CD8-positive, alpha-beta memory T cell (primary cell): ENCODE measurements at places on chromosomes 1 and 21. TPM values are rescaled to one million over a fixed set of nuclear protein-coding genes. Genes with fewer than 3 reads are reported as not detected.
A peak's percentile ranks its signal among the peaks of the same experiment; 100 is the strongest.

The EDARADD gene
- 23.3 TPM for total RNA-seq

The NENF gene
- 47.9 TPM for total RNA-seq

The RBM8A gene
- total RNA-seq: 397 TPM

The SLC45A1 gene
- total RNA-seq: 0.31 TPM

The SFN gene
- total RNA-seq: not detected

The CDA gene
- total RNA-seq: not detected

- H3K27ac ChIP-seq: no peak overlapping the region
- no peak for DNase-seq
- H3K4me1 ChIP-seq: no peaks in the 10 kb centered on the region
- no peak overlapping the region for H3K4me3 ChIP-seq
- no peaks in the 10 kb centered on the region for H3K27me3 ChIP-seq
Observed at GRCh38 chr1:189524501-189524900, 953.2 kb downstream of the BRINP3 start.

GRCh38 chr1:29688471-29689365, 452.4 kb downstream of the PTPRU start:
- no peak for DNase-seq
- no peaks in the 10 kb centered on the region for H3K27me3 ChIP-seq
- H3K4me1 ChIP-seq: no peaks in the 10 kb centered on the region
- no peak overlapping the region for H3K27ac ChIP-seq
- no peak overlapping the region for H3K4me3 ChIP-seq
- no peaks in the 10 kb centered on the region for H3K36me3 ChIP-seq

DNA sequence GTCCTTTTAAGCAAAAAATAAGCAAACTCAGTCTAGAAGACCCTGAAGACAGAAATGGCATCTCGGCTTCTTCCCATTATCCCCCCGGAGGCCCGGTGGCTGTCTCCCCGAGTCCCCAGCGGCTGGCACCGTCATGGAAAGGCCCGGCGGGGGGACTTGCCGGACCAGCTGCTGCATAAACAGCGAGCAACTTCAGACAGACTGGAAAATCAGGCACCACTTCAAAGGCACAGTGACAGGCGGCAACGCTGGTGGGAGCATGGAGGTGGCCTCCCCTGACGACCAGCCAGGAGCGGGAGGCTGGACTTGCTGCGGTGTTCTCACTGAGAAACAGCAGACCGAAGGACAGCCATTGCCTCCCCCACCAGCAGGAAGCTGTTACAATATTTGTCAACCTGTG, 18.4 kb upstream of the C1QA start:
- H3K27me3 ChIP-seq: peaks cover 9% of the 10 kb centered on the region
- H3K4me1 ChIP-seq: no peaks in the 10 kb centered on the region
- H3K4me3 ChIP-seq: no peak overlapping the region
- no peak overlapping the region for H3K27ac ChIP-seq
- H3K36me3 ChIP-seq: no peaks in the 10 kb centered on the region
- no peak for DNase-seq

DNA sequence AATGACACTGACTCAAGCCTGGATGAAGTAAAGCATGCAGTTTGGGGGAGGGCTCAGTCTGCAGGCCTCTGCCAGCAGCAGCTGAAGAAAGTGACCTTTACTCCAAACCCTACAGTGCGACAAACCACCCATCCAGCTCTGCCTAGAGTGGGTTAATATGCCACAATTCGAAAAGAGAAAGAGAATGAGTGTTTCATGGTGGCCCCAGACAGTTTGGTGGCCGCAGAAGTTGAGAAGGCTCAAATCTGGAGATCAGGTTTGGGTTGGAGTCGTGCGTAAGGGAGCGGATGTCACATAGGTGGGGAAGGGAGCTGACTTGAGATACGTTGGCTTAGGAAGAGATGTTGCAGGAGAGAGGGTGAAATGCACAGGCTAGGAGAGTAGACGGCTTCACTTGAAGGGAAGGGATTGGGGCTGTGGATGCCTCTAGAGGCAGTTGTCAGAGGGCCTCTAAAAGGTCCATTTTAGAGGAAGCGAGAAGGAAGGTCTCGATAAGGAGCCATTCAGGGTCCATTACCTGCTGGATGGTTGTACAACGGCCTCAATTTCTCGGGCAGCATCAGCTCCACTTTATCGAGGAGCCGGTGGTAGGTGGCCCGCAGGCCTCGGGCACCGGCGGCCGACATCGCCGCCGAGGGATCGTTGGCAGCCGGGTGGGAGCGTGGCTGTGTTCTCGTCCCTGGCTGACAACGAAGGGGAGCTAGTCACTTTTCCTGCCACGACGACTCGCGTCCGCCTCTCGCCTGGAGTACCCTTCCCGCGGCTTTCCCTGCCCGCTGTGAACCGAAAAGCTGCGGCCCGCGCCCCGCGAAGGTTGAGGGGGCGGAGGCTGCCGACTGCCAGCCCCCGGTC, 1.0 kb upstream of the DCAF6 start:
- no peaks in the 10 kb centered on the region for H3K36me3 ChIP-seq
- H3K4me3 ChIP-seq: peak overlapping the region; percentile 100
- no peaks in the 10 kb centered on the region for H3K27me3 ChIP-seq
- peak; percentile 41 for DNase-seq
- peaks cover 33% of the 10 kb centered on the region for H3K4me1 ChIP-seq
- H3K27ac ChIP-seq: peak overlapping the region; percentile 96

- H3K36me3 ChIP-seq: no peaks in the 10 kb centered on the region
- no peak overlapping the region for H3K4me3 ChIP-seq
- no peak overlapping the region for H3K27ac ChIP-seq
- DNase-seq: no peak
- H3K27me3 ChIP-seq: no peaks in the 10 kb centered on the region
Observed at GRCh38 chr1:152372672-152373071, 12.9 kb upstream of the FLG2 start.

DNA sequence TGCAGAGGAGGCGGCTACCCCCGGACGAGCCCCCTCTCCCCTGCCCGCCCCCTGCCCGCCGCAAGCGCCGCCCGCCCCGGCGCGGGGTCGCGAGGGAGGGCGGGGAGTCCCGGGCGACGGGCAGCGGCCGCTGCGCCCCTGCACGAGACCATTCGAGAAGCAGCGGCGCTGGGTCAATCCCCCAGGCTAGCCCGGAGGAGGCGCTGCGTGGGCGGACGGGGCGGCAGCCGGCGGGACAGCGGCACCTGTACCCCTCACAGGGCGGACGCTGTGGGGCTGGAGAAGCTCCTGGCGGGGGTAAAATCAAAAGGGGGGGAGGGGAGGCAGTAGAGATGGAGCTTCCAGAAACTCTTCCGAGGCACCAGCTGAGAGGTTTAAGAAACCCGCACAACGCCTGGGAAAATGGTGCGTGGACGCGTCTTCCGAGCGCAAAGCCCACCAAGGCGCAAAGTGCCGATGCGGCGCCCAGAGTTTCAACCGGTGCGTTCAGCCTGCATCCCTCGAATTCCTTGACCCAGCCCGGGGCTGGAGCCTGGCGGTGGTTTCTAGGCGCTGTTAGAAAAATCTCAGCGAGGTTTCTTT, at the start of gene PLPPR5:
PLPPR5 (minus strand) TSS at position 1 of the 582 bp plus-strand sequence. CDS start 190 bp downstream, outside the sequence.
- no peaks in the 10 kb centered on the region for H3K4me1 ChIP-seq
- no peak within 1 kb of the TSS for H3K27ac ChIP-seq
- H3K27me3 ChIP-seq: peaks cover 9% of the 10 kb centered on the region
- no peak for DNase-seq
- no peak within 1 kb of the TSS for H3K4me3 ChIP-seq

GRCh38 chr1:178986204-178986603, 39.5 kb upstream of the FAM20B start:
- DNase-seq: no peak
- H3K4me3 ChIP-seq: no peak overlapping the region
- H3K27me3 ChIP-seq: no peaks in the 10 kb centered on the region
- no peaks in the 10 kb centered on the region for H3K36me3 ChIP-seq
